ENCODE measurements at places on chromosomes 6 and 20. TPM values are rescaled to one million over a fixed set of nuclear protein-coding genes. Genes with fewer than 3 reads are reported as not detected.

C20orf141 gene
- not detected for polyA plus RNA-seq

DNA sequence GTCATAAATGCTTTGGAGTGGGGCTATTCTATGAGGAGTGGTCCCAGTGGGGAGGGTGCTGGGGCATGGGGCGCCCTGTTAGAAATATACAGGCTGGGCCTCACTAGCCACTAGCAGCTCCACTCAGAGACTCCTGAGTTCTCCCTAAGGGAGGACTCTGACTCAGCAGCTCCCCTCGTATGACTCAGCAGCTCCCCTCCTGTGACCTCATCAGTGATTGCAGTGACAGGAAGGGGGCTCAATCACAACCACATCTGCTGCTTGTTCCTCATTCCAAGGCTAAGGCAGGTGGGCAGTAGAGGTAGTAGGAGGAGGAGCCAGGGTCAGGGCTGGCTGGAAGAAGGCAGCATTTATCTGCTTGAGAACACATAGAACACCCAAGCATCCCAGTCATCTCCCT is 73.7 kb downstream of the PRND start:
- DNase-seq = no peak

DNA sequence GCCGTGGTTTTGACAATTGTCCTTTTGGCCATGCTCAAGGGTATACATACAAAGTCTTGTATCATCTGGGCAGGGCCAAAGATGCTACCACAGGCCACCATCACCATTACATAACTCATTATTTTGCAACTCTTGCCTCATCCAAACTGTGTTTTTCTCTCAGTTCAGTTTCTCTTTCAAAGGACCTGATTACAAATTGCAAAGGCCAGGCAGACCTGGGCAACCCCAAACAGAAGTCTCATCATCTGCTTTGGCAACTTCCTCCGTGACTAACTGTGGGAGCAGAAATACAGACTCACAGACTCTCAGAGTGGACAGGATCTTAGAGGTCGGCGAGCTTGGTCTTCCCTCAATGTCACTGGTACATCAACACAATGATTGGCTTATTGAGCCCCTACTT is 117.8 kb upstream of the NEDD9 start:
- DNase-seq = no peak

DNA sequence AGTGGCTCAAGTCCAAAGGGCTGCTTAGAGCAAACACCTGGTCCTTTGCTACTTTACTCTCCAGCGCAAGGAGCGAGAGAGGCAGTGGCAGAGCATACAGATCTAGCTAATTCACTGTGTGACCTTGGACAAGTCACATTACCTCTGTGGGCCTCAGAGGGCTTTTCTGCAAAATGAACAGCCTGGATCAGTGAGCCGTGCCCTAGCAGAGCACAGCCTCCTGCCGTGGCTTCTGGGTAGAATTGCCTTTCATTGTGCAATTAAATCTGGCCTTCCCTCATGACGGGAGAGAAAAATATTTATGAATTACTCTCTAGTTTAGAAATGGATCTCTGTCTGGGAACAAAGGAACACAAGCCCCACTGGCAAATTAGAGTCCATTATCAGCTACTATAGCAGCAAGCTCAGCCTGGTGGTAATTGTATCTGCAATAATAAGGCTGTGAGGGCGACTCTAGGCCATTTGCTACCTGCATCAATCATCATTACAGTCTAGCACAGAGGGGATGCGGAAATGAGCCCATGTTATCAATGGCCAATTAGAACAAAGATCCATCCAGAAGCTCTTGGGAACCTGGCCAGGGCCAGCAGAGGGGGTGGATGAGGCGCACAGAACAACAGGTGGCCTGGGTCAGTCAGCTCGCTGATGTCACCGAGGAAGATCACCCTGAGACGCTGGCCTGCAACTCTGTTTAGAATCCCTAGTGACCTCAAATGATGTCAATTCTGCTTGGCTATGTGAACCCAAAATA is 114.2 kb upstream of the LY86 start:
- no peak for DNase-seq

MYCT1 gene
- polyA plus RNA-seq = 10.6 TPM

DNA sequence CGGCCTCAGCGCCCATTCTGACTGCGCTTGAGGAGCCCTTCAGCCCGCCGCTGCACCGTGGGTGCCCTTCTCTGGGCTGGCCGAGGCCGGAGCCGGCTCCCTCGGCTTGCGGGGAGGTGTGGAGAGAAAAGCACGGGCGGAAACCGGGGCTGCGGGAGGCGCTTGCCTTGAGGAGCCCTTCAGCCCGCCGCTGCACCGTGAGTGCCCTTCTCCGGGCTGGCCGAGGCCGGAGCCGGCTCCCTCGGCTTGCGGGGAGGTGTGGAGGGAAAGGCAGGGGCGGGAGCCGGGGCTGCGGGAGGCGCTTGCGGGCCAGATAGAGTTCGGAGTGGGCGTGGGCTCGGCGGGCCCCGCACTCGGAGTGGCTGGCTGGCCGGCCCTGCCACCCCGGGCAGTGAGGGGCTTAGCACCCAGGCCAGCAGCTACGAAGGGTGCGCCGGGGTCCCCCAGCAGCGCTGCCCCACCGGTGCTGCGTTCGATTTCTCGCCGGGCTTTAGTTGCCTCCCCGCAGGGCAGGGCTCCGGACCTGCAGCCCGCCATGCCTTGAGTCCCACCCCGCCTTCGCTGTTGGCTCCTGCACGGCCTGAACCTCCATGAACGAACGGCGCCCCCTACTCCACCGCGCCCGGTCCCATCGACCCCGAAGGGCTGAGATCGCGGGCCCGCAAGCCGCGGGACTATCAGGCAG is 45.7 kb upstream of the MCUR1 start:
- no peak for DNase-seq

SLC17A1 gene
- polyA plus RNA-seq = not detected

DNA sequence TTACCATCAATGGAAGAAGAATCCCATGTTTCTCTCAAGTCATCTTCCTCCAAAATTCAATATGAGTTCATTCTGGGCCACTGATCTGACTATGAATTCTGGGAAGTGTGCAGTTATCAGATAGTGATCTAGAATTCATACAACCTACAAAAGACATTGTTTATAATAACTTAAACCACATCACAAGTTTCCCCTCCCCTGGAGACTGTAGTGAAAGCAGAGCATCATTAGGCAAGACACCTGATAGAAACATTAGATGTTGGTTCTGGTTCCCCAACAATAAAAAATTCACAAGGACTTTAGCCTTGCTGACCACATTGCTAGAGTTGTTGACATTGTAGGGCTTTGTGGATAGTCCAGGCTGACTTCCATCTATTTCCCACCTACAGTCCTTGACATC is 506.4 kb upstream of the JAG1 start:
- no peak for DNase-seq

GRCh38 chr20:43636429-43636828 is 30.5 kb upstream of the MYBL2 start:
- DNase-seq = no peak

DNA sequence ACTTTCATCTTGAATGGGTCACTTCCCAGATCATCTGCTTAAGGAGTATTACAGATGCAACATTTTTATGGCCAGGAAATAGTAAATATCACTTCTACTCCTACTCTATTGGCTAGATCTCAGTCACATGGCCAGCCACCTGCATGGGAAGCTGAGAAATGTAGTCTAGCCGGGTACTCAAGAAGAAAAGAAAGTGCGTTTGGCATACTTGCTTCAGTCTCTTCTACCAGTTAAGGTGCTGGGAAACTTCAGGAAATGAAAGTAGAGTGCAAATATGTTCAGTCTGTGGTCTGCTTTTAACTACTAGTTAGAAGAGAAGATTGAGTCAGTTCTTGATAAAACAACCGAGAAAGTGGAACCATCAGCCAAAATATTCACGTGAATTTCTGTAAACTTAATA is 129.2 kb downstream of the PDSS2 start:
- DNase-seq = no peak

GRCh38 chr6:3015144-3015543 is 15.4 kb downstream of the NQO2 start:
- DNase-seq = no peak

- DNase-seq = no peak
These were observed 14.7 kb downstream of the FKBP1A start for GRCh38 chr20:1377984-1378734.

GINS1 gene
- polyA plus RNA-seq = 0.80 TPM

- DNase-seq = no peak
These were observed 32.0 kb downstream of the SMPDL3A start for GRCh38 chr6:122821095-122821494.

GRCh38 chr6:122049341-122049740 is 350.1 kb upstream of the HSF2 start:
- no peak for DNase-seq

DNA sequence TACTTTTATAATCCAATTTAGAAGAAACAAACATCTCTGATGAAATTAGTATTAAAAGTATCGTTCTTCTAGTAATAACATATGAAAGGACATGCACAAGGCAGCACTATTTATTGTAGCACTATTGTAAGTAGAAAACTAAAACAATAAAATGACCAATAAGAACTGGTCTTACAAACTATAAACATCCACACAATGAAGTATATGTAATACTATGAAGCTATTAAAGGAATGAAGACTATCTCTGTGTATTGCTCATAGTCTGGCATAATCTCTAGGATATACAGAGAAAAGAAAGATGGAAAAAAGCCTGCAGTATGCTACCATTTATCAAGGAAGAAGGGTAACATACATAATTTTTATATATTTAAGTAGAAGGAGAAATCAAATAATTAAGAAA is 16.7 kb downstream of the LCA5 start:
- DNase-seq = no peak

BMP6 gene
- 3.8 TPM for polyA plus RNA-seq

GRCh38 chr6:43355862-43356590 is 13.4 kb downstream of the ZNF318 start:
- no peak for DNase-seq

ZKSCAN8 gene
- polyA plus RNA-seq = 12.0 TPM

MLIP gene
- polyA plus RNA-seq = 0.98 TPM

- no peak for DNase-seq
These were observed 24.2 kb upstream of the PAQR8 start for GRCh38 chr6:52337633-52338290.

SDC4 gene
- 110 TPM for polyA plus RNA-seq

CCM2L gene
- 9.3 TPM for polyA plus RNA-seq

BCAS4 gene
- polyA plus RNA-seq = 9.2 TPM

DNA sequence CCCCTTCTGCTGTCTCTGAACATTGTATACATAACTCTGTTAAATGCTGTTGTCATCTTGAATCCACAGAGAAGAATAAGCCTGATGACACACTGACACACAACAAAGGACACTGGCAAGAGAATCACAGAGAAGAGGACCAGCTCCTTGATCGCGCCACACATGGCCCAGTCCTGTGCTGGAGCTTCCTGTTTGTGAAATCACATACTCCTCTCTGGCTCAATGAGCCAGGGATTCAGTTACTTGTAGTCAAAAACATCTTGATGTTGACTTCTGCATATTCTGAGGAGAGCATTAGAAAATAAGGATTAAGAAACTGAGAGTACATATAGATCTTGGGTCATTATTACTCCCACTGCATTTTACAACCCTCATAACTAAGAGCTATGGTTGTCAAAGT is 100.1 kb downstream of the EPB41L2 start:
- DNase-seq = no peak

AVP gene
- not detected for polyA plus RNA-seq

DNA sequence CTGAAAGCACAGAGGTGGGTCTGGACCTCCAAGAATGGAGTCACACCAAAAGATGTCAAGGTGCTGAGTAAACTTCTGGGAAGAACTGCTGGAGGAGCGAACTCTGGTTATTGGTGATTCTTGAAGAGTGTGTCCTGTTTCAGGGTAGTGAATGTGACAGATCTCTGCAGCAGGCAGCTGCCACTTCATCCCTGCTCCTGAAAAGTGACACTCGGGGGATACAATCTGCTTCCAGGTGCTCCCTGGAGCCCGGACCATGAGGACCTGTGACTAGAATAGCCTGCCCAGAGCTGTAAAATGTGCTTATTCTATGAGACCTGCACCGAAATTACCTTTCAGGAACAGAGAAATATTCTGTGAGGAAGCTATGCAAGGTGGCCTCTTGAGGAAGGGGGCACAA is 191.1 kb downstream of the FOXC1 start:
- DNase-seq = no peak

PTPN1 gene
- polyA plus RNA-seq = 26.4 TPM

SLC2A10 gene
- 12.0 TPM for polyA plus RNA-seq

CDH22 gene
- 0.04 TPM for polyA plus RNA-seq

GTF3C6 gene
- polyA plus RNA-seq = 45.3 TPM

BCAS1 gene
- 7.5 TPM for polyA plus RNA-seq

DNA sequence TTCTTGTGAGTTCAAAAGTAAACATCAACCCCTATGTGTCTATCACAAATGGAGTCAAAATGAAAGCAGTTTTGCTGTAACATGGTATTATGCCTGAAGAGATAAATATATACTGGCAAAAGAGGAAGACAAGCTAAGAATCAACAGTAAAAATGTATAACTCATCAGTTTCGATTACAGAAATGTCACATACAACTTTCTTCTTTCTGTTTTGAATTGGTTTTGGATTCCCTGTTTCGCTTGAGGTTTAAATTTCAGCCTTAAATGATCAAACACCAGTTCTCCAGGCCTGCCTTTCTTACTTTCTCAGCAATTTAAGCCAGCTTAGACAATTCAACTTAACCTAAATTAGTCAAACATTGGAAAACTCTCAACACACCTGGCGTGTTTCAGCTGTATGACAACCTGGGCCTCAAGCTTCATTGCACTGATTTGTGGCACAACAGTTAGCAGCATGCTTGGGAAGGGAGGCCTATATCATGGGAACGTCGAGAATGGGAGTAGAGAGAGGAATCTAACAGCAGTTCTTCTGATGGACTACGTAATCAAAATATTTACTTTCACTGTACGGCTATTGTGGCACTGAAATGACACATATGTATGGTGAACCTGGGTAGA is 51.9 kb upstream of the MARCKS start:
- DNase-seq = no peak

DNA sequence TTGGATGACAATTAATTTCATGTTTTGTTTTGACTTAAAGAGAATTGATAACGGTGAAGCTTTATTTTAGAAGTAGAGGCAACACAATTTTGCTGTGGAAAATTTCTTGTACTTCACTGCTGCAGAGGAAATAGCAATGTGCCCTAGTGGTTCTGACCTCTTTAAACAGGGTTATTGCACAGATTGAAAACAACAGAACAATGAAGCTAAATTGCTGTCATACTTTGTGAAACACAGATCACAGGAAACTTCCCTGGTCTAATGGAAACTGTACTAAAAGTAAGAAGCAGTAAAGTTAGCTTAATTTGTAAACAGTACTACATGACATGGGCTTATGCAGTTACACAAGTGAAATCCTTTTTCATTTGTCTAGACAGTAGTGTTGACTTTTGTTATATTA is 31.3 kb downstream of the OR2A4 start:
- no peak for DNase-seq

GRCh38 chr6:125818772-125819260 is 28.1 kb downstream of the NCOA7 start:
- DNase-seq = no peak

HLA-DOB gene
- polyA plus RNA-seq = 0.90 TPM

CCDC170 gene
- polyA plus RNA-seq = 0.33 TPM

XPO5 gene
- 12.6 TPM for polyA plus RNA-seq

UBD gene
- 2.9 TPM for polyA plus RNA-seq

GRCh38 chr6:11229655-11230046 is 2.8 kb downstream of the NEDD9 start:
- no peak for DNase-seq

TMEM244 gene
- polyA plus RNA-seq = not detected
